ENCODE measurements at places on chromosomes 11 and 22.

DNA sequence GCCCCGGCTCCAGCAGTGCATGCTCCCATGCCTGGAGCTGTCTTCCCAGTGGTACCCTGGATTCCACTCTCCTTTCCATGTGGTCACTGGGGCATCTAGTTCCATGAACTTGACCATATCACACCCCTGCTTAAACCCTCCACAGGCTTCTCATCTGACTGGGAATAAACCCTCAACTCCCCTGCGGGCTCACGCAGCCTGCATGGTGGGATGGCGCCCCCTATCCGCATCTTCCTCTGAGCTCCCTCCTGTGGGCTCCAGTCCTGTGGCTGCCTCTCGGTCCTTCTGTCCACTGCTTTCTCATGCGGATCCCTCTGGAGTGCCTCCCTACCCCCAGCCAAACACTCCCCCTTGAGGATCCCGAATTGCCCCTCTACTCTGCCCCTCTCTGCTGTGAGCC, 41.4 kb upstream of the TTLL12 start:
- DNase-seq, result peak; percentile 32

- no peak for DNase-seq
Observed at GRCh38 chr11:72631806-72632731, 42.2 kb downstream of the PDE2A start.

GRCh38 chr22:37324340-37325038, 42.2 kb downstream of the CYTH4 start:
- no peak for DNase-seq

GRCh38 chr11:128603003-128603696, 15.8 kb upstream of the ETS1 start:
- DNase-seq, result no peak

- DNase-seq, result peak; percentile 6
Observed at GRCh38 chr11:69202511-69203221, 46.9 kb downstream of the SMIM38 start.

DNA sequence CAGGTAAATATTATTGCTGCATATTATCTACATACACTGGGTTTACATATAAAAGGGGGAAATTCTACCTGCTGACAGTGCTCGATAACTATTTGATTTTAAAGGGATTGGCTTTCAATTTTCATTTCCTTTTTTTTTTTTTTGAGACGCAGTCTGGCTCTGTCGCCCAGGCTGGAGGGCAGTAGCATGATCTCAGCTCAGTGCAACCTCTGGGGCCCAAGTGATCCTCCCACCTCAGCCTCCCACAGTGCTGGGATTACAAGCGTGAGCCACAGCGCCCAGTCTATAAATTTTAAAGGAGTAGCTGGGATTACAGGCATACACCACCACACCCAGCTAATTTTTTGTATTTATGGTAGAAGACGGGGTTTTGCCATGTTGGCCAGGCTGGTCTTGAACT, 3.2 kb upstream of the PCF11 start:
- DNase-seq, result no peak

GRCh38 chr11:93591247-93591898, 48.2 kb upstream of the SMCO4 start:
- DNase-seq, result no peak

- DNase-seq, result no peak
Observed at GRCh38 chr22:39856588-39856987, 37.0 kb downstream of the ENTHD1 start.

DNA sequence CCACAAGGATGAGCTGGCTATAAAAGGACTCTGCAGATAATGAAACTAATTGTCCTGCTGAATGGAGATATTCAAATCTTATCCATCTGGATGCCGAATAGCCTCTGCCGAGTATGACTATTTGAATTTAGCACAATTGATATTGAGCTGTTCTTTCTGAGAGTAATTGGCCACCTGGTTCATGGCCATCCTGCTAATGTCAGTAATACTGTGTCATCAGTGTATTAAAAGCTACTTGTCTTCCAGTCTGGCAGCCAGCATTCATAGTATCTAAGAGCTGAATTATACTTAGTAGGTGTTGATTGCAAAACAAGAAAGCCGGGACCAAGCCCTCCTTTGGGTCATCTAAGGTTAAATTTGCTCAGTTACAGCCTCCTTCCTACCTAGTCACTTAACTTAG, 310.7 kb upstream of the NCAM1 start:
- DNase-seq, result no peak

DNA sequence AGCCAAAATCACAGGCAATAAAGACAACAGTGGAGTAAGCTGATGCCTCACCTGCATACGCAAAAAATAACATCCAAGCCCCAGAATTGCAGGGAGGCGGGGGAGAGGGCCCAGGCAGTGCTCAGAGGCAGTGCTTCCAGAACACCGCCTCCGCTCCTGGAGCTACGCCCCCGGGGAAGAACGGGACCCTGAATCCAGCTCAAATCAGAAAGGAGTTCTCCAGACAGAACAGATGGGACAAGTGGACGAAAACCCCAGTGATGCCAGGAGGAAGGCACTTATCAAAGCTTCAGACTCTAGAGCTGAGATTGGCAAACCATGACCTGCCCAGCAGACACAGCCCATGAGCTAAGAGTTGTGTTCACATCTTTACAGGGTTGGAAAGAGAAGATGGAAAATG, 683.9 kb downstream of the TBC1D22A start:
- no peak for DNase-seq

- DNase-seq, result peak; percentile 40
Observed at GRCh38 chr11:64864473-64865285, 13.7 kb downstream of the EHD1 start.

GRCh38 chr11:77100166-77101042, 2.2 kb upstream of the OMP start:
- no peak for DNase-seq

GRCh38 chr11:14373941-14374646, 15.1 kb upstream of the RRAS2 start:
- no peak for DNase-seq

GRCh38 chr11:38384568-38384967, 1786.5 kb upstream of the RAG2 start:
- no peak for DNase-seq

DNA sequence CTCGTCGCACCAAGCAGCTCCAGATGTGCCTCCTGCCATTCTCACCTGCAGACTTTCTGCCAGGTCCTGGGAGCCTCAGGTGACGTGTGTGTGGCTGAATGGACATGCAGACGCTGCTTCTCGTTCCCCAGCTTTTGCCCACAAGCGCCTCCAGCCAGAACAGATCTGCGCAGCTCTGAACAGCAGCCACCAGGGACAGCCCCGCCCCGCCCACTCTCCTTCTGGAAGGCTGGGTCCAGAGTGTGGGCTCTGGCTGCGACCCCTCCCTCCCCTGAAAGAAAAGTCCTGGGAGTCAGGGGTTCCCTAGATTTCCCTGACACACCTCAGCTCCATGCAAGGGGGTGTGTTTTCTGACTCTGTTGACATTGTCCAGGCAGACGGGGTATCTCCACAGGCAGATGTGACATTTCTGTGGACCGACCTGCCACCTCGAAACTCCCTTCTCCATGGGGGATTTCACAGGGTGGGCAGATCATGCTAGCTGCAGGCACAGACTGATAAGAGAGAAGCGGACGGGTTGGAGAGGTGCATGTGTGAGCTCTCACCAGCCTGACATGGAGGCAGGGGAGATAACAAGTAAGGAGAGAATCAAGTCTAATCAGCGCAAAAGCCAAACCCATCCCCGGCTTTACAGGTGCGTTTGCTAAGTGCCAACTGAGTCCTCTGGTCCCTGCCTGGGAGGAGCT, 19.8 kb downstream of the SLCO2B1 start:
- DNase-seq, result no peak

GRCh38 chr11:10715571-10715970, 22.0 kb upstream of the IRAG1 start:
- no peak for DNase-seq

Measured in activated T-cell treated with anti-CD3 and anti-CD28 coated beads, Interleukin-2, amount 50 U/mL, for 1 hour (primary cell).